GM12891 (cell line): ENCODE measurements at places on chromosomes 3 and 15.

DNA sequence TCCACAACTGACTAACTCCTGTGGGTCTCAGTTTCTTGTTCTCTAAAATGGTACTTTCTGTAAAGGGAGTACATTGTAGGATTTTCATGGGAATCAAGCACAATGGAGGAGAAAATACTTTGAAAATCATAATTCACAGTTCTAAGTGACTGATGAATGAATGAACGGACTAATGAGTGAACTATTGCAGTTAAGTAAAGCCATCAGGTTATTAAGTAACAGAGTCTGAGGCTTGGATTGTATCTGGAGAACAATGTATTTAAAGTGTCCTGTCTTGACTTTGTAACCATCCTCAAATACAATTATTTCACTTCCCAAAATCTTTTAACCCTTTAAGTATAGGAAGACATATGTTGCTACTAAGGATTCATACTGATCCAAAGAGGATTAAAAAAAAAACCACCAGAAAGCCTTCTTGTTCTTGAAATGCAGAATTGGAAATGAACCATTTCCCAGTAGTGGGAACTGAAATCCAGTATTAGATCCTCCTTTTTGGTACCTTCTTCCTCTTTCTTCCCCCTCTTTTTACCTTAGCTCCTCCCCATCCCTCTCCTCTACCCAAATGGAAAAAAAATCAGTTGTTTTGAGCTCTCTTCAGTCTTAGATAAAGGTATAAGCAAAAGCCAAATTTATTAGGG, 13.2 kb upstream of the BCL6 start:
- no peak for DNase-seq

GRCh38 chr15:80906159-80906766, 83.4 kb downstream of the MESD start:
- no peak for DNase-seq

DNA sequence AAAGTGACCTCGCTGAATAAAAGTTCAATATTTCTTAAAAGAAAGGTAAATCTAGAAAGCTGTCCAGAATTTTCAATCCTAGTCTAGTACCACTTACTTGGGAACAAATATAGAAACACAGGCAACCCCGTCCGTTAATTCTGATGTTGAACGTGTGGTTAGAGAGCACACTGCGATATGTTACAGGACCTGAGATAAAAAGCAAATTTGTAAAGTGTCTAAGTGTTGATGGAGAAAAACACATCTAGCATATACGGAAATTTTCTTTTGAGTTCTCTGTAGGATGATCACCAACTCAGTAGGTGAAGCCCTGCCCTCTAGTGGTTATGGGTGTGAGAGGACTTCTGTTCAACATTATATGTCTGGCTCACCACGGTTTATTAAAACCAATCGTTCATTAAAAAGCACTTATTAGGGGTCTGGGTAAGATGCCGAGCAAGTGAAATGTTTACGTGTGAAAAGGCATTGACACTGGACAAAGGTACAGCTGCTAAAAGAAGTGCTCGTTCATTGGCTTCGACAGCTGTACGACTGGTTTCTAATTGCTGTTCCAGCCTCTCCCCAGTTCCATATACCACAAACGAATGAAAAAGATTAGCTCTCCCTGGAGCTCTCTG, 1.0 kb upstream of the ATP2C1 start:
- peak; percentile 22 for DNase-seq

DNA sequence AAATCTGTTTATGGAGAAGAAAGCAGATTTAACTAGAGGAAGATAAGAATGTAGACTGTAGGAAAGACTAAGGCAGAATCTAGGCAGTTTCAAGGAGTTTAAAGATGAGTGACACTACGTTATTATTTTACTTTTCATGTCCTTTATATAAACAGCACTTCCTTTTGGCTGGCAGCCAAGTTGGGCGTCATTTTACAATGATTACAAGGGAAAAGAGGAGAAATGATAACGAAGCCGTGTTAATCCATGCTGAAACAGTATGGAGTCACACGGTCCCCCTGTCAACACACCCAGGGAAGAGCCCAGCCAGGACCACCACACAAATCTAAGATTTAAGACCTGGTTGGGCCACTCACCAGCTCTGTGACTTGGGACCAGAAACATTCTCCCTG, 83.7 kb upstream of the NEO1 start:
- no peak for DNase-seq

- no peak for DNase-seq
These were observed 21.0 kb downstream of the GLB1 start for GRCh38 chr3:33075995-33076394.

GRCh38 chr3:126102530-126102951, 18.6 kb upstream of the SLC41A3 start:
- no peak for DNase-seq

- DNase-seq = no peak
These were observed 144.7 kb downstream of the TPRG1 start for GRCh38 chr3:189316296-189317019.

DNA sequence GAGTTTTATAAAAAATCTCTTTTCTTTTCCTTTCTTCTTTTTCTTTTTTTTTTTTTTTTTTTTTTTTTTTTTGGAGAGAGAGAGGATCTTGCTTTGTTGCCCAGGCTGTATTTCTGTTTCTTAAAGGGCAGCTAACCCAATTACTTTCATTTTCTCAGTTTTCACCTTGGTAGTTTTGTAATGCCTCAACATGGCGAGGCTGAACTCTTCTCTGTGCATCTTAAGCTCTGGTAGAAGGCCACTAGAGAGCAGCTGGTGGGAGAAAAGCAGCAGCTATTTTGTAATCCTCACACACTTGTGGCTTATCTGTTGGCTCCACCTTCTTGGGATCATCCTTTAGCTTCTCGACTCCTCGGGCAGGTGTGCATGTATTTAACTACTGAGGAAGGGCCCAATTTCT, 152.2 kb upstream of the MEIS2 start:
- no peak for DNase-seq

DNA sequence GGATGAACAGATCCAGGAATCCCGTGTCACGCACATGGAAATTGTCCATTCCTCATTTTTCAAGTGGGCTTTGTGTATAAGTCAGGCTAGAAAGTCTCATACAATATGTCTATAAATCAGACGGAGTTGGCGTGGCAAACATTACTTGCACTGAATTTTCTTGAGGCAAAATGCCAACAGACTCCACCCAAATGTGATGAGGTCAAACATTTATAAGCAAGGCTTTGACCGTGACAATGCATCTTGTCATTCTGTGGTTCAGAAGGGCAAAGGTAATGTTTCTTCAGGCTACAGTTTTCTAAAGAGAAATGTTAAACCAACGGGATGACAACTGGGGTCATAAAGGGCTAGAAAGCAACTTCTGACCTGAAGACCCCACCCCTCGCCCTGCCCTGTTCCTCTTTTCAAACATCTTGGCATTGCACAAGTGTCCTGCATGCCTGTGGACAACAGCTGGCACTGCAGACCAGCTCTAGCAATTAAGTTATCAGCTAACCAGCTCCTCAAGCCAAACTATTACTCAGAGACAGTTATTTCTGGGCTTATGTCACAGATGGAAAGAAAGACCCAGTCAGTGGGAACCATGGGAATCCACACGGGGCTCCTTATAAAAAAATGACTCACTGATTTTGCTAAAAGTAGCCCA, 36.5 kb upstream of the SPTBN5 start:
- DNase-seq = no peak

GRCh38 chr3:170442947-170443346, 24.3 kb downstream of the CLDN11 start:
- DNase-seq = no peak

GRCh38 chr3:180829409-180830405, 82.8 kb upstream of the FXR1 start:
- DNase-seq = no peak

DNA sequence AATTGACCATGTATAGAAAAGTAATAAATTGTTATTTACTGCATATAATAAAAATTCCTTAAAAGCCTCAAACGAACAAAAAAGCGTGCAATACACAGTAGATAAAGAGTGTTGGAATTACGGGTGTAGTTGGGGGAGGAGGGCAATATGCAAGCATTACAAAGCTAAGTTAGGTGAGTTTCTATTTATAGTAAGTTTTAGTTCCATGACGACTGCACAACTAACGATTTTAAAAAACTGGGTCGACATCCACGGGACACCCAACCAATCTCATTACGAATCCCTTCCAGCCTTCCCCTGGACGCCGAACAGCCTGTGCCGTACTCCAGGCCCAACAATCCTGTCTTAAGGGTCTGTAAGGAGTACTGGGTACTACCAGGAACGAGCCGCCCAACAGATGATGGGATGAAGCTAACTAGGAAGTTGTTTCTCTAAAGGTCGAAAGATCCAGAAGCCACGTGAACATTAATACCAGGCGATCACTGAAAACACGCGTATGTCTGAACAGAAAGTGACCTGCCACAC, 677 bp downstream of the POLQ start:
- no peak for DNase-seq

GRCh38 chr3:73621388-73621787, 3.4 kb downstream of the PDZRN3 start:
- no peak for DNase-seq

- no peak for DNase-seq
These were observed 13.1 kb downstream of the RSL24D1 start for GRCh38 chr15:55183679-55184078.

DNA sequence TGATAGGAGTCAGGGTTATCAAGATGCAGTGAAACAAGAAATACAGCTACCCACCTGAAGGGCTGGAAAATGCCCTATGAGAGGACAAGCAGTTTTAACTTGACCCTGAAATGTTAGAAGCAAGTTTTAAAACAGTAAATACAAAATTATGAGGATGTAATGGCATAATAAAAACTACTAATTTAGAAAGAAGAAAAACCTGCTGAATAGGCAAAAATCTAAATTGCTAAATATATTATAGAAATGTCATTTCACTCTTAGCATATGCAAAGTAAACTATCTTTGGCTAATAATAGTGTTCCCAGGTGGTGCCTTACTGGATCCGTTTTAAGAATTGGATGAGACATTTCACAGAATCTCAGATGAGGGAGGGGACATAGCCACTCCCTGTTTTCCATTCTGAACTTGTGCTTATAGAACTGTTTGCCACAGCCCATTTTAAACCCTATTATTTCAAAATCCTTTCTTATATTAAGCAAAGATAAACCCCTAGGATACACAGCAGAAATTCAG, 294.6 kb downstream of the LSAMP start:
- no peak for DNase-seq

- no peak for DNase-seq
These were observed 630 bp downstream of the SNRK start for GRCh38 chr3:43286841-43287499.

GRCh38 chr3:52456169-52456799, 880 bp downstream of the NISCH start:
- no peak for DNase-seq

GRCh38 chr3:50749822-50750221, 75.1 kb downstream of the DOCK3 start:
- no peak for DNase-seq

GRCh38 chr3:32018757-32019564, 37.4 kb downstream of the ZNF860 start:
- DNase-seq = peak; percentile 22

- DNase-seq = no peak
These were observed 1072.1 kb downstream of the PLOD2 start for GRCh38 chr3:145088917-145089316.

GRCh38 chr3:128011140-128011539, 41.1 kb upstream of the SEC61A1 start:
- DNase-seq = no peak

DNA sequence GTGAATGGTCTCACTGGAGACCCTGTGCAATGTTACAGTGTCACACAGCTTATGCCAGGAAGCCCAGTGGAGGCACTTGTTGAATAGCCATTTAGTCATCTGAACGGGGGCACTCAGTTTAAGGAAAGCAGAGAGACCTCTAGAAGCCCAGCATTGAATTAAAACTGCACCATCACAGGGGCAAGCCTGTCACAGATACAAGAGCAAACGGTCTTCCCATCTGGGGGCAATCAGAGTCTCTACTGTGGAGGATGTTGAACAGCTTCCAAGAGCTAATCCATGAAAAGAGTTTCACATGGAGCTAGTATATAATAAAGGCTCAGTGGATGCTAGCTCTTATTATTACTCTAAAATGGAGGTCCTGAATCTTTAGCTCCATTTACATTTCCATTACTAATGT, 553.7 kb upstream of the ARRDC4 start:
- no peak for DNase-seq

GRCh38 chr15:66655511-66655910, 46.5 kb upstream of the SMAD6 start:
- no peak for DNase-seq

DNA sequence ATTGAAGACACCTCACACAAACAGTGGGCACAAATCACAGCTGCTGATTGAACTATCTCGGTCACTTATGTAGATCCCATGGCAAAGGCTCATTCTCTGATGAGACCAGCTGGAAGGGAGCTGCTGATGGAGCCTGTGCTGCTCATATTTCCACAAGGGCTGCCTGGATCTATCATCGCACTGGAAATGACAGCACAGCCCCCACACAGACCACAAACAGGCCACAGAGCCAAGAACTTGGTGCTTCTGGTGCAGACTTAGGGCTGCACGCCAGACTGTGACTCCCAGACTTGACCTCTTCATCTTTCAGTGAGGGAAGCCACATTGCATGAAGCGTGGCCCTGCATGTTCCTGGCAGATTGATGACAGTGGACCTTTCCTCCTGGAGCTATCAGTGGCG, 197.6 kb downstream of the MINAR1 start:
- no peak for DNase-seq

DNA sequence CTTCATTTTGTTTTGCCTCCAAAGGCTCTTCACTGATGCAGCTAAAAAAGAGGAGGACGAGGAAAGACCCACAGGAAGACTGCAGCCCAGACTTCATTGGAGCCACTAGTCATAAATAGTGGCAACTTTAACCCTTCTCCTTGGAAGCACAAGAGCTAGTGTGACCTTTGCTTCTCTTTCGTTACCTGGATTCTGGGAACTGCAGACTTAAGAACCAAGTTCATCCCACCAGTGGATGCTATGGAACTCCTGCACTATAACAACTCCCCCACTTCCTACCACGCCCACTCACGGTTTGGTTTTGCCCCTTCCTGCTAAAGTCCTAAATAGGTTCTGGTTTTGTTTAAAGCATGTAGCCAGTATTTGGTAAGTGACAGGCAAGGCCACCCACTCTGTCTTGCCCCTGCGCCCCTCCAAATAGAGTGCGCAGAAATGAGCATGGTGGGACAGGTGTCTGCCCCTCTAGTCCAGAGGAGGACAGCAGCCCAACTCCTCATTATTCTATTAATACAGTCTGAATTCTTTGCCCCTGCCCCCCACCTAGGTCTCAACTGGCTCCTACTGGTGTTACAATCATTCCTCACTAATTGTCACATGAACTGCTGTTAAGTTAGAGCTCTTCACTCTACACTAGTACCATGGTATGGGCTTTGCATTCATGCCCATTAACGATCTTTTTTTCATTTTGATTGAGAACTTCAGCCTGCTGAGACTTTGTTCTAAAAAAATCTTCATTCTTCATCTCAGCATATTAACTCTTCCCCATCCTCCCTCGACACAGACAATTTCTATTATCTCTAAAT, 504.6 kb downstream of the FOXP1 start:
- DNase-seq = no peak
